Hypothalamus (tissue), 51 donors: ENCODE measurements at places on chromosomes 5 and 9.

DNA sequence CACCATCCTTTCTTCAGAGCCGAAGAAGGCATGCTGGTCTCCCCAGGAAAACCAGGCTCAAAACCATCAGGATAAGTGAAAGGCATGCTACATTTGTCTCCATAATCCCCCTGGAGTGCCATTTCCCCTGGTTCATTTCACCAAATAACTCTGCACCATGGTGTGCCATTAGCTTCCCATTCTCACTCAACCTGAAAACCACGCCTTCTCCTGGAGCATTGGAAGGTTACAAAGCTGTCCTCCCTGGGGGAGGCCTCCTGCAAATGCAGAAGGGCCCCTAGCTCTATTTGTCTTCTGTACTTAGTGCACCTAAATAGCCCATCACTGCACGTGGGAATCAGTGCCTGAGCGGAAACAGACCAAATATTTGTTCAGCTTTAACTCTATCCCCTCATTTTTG, 90.2 kb upstream of the ICE1 start:
- no peak for DNase-seq

DNA sequence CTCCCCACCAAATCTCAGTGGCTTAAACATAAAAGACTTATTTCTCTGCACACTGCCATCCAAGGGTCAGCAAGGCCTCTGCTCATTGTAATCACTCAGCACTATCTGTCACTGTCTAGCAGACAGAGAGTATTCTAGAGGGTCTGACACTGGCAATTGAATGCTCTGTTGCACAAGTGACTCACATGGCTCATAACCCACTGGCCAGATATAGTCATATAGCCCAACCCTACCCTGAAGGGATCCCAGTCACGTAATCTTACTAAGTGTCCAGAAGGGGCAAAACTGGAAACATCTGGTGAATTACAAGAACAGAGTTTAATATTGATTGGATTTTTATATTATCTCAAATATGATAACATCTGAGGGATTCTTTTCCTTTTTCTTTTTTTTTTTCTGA, 80.7 kb downstream of the TSSK1B start:
- DNase-seq = no peak

DNA sequence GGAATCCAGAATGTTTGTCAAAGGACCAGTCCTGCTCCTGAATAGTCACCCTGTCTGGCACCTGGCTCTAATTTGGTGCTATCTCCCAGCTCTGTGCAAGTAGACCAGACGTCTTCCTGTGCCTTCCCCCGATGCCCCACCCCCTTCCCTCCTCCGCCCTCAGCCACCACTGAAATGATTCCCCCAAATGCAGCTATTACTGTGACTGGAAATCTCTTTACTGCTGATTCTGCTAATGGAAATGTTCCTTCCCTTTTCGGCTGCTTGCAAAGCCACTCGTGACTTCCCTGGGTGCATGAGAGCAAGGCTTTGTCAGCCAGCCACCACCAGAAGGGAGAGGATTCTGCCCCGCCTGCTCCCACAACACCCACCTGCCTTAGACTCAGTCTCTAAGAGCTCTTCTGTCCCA, 11.4 kb downstream of the ASTN2 start:
- DNase-seq = peak; percentile 73

- DNase-seq = no peak
These were observed 779 bp upstream of the CTNNA1 start for GRCh38 chr5:138752341-138752950.

GRCh38 chr5:132839426-132840301, 9.2 kb upstream of the SHROOM1 start:
- no peak for DNase-seq

DNA sequence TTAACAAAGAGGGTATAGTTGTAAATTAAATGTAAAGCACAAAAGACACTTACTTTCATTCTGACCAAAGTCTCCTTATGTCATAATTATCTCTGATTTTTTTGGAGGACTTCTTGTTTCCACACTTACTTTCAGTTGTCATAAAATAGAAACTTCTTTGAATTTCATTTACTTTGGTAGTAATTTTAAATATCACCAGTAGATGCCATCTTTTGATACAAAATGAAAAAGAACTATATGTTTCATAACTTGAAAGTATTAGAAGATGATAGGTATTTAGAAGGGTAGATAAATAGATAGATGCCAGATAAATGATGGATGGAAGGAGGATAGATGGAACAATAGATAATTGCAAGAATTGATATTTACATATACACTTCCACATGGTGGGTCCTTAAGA, 1865.3 kb upstream of the CDH9 start:
- DNase-seq = no peak

DNA sequence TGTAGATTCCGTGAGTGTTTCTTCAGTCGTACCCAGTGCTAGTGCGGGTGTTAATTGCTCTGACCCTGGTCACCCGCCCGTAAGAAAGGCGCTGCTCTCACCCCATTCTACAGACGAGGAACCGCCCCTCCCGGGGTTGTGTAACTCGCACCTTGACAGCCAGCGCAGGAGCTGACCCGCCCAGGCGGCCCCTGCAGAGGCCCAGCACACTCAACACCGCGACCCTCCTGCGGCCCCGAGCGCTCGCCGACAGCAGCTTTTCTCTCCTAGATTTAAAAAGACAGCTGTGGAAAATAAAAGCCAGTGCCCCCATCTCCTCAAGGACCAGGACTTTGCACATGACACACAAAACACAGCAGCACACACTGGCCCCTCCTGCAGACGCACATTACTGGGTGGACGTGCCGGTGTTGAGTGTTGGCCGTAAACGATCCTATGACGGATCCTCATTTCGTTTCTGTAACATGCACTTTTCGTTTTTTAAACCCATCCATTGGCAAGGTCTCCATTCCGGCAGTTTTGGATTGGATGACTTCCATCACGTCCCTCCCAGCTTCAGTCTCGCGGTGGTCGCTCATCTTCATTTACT, 22.9 kb downstream of the OR2V2 start:
- DNase-seq = no peak

DNA sequence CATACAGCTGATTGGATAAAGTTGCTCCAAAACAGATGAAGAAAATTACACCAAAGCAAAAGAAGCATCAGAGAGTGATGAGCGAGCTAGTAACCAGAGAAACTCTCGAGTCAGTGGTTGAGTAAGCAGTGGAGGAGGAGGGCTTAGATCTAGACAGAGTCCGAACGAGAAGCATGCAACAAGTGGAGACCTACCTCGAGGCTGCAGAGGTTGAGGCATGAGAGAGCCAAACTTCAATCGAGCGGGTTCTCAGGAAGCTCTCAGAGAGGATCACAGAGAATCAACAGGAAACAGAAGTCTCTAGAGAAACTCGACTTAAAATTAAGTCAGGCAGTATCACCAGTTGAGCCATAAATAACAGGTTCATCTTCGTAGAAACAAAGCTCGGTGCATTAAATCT, 6.1 kb downstream of the RUSC2 start:
- no peak for DNase-seq

DNA sequence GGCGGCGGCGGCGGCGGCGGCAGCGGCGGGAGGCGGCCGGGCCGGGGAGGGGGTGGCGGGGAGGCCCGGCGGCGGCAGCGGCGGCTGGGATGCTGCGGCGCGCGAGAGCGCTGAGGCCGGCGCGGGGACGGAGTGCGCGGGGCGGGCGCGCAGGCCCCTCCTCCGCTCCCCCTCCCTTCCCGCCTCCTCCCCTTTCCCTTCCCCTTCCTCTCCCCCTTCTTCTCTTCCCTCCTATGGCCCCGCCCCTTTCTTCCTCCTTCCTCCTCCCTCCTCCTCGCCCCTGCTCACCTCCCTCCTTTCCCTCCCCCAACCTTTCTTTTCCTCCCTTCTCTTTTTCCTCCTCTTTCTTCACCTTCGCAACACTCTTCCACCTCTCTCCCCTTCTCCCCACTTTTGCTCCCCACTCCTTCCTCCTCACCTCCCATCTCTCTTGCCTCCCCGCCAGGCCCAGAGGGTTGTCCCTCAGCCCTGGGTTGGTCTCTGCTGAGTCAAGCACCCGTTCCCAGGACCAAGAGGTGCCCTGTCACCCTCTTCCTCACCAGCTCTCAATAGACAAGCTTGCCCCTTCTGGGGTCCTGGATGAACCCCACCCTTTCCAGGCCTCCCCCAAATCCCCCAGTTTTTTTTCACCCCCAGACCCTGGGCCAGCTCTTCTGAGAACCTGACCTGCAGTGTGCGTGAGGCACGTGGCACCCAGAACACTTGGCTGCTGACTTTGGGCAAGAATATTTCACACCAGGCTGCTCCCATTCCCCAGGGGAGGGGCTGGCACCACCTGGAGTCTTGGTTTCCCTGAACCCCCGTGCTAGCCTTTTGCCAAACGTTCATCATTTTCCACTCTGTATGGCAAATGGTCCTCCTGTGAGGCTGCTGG, at the start of gene SEMA4D:
Gene SEMA4D, minus strand, starts transcription at position 136 of the 874 bp plus-strand sequence. CDS start 92,657 bp downstream, outside the sequence.
- no peak for DNase-seq

DNA sequence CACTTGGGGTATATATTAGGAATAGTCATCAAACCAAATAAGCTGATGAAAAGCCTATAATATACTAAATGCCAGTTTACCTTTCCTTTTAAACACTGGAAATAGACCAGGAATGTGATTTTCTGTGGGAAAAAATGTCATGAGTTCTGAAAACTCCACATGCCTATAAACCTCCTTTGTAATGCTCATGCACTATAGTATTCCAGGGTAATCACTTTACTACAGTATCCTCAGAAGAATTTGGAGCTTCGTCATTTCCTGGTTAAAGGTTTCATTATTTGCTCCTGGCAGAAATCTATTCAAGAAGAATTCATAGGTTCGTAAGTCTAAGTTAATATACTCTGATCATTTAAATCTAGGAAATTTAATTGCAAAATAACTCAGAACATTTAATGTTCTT, 1076.7 kb upstream of the DMAC1 start:
- DNase-seq = no peak

DNA sequence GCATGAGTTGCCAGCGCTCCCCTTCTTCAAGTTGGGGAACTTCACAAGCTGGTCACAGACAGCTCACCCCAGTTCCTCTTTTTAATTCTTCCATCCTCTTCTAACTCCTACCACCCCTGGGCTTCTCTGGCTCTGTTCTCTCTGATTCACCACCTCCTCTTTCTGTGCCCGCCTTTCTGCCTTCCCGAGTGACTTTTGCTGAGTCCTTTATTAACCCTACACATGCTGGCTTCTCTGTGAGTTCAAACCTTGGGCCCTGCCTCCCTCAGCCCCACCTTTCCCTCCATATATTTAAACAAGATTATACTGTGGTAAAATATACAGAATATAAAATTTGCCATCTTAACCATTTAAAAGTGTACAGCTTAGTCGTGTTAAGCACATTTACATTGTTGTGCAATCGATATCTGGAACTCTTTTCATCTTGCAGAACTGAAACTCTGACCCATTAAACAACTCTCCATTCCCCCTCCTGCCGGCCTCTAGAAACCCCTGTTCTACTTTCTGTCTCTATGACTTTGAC, 32.0 kb downstream of the SLC46A2 start:
- no peak for DNase-seq
